ENCODE measurements at places on chromosomes 4 and X.

- DNase-seq = no peak
Observed at GRCh38 chr4:83335701-83336100, 1.1 kb upstream of the HPSE start.

- DNase-seq = no peak
Observed at GRCh38 chr4:4269331-4269731, 20.6 kb downstream of the LYAR start.

- DNase-seq = no peak
Observed at GRCh38 chr4:38424151-38424871, 239.7 kb upstream of the KLF3 start.

- DNase-seq = no peak
Observed at GRCh38 chrX:12489341-12489740, 301.9 kb upstream of the PRPS2 start.

GRCh38 chr4:57154191-57154590 is 44.0 kb upstream of the IGFBP7 start:
- no peak for DNase-seq

GRCh38 chr4:48748949-48749596 is 31.0 kb downstream of the FRYL start:
- no peak for DNase-seq
